ENCODE measurements at places on chromosomes 2 and 18.

- DNase-seq, result no peak
These were observed 548.4 kb upstream of the FSHR start for GRCh38 chr2:49702740-49703139.

- DNase-seq, result no peak
These were observed 10.7 kb downstream of the GCKR start for GRCh38 chr2:27507293-27507692.

- no peak for DNase-seq
These were observed 17.5 kb upstream of the RANBP2 start for GRCh38 chr2:108701806-108702205.

- no peak for DNase-seq
These were observed 47.5 kb downstream of the ARID5A start for GRCh38 chr2:96584017-96584416.

GRCh38 chr2:64754570-64754969 is 100.9 kb upstream of the SERTAD2 start:
- DNase-seq, result no peak

All from activated T-cell treated with anti-CD3 and anti-CD28 coated beads, Interleukin-2, amount 50 U/mL, for 48 hours (primary cell).